ENCODE measurements at places on chromosomes 2 and 18.

- no peaks in the 10 kb centered on the region for H3K27me3 ChIP-seq
- no peak overlapping the region for H3K27ac ChIP-seq
- no peak overlapping the region for H3K4me3 ChIP-seq
- H3K4me1 ChIP-seq: no peaks in the 10 kb centered on the region
- no peak for DNase-seq
Measured at GRCh38 chr2:138030459-138030858, 66.2 kb downstream of the HNMT start.

DNA sequence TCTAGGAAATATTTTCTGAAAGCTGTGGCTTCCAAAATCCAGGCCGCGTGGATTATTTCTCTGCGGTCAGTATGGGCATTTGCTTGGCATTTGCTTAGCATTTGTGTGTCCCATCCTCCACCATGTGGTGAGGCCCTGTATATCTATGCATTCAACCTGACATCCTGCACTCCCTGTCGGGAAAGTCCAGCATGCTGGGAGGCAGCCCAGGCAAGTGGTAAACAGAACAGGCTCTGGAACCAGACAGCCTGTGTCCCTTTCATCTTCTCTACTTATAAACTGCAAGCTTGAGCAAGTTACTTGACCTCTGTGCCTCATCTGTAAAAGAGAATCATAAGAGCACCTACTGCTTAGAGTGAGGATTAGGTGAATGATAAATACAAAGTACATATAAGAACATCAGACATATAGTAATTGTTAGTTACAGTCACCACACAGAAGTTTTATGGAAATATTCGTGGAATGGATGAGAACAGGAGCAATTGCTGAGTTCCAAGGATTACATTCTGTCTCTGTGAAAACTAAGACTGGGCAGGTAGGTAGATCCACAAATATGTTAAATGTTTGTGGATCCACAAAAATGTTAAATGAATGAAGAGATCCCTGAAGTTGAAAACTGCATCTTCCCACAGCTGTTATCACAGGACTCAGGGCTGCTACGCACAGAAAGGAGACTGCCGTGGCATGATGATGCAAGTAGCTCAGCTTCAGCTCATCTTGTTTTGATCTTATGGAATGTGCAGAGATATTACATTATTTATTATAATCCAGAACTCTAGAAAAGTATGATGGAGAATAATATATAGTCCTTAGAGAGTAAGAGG, 317.0 kb upstream of the MMADHC start:
- no peaks in the 10 kb centered on the region for H3K4me1 ChIP-seq
- no peak for DNase-seq
- H3K4me3 ChIP-seq: no peak overlapping the region
- H3K36me3 ChIP-seq: no peaks in the 10 kb centered on the region
- no peaks in the 10 kb centered on the region for H3K27me3 ChIP-seq

- H3K27me3 ChIP-seq: no peaks in the 10 kb centered on the region
- no peak overlapping the region for H3K4me3 ChIP-seq
- H3K4me1 ChIP-seq: no peaks in the 10 kb centered on the region
- no peaks in the 10 kb centered on the region for H3K36me3 ChIP-seq
Measured at GRCh38 chr18:34592961-34593382, 117.1 kb upstream of the DTNA start.

- H3K27me3 ChIP-seq: no peaks in the 10 kb centered on the region
- peaks cover 61% of the 10 kb centered on the region for H3K4me1 ChIP-seq
- H3K27ac ChIP-seq: peak overlapping the region; percentile 85
- H3K36me3 ChIP-seq: peaks cover 10% of the 10 kb centered on the region
- no peak for DNase-seq
Measured at GRCh38 chr2:233247116-233247515, 4.4 kb upstream of the ATG16L1 start.

GRCh38 chr2:208010506-208010905, 14.8 kb downstream of the PLEKHM3 start:
- no peak overlapping the region for H3K4me3 ChIP-seq
- H3K27ac ChIP-seq: no peak overlapping the region
- DNase-seq: no peak
- H3K36me3 ChIP-seq: no peaks in the 10 kb centered on the region
- no peaks in the 10 kb centered on the region for H3K27me3 ChIP-seq
- peaks cover 8% of the 10 kb centered on the region for H3K4me1 ChIP-seq

Data from activated CD4-positive, alpha-beta T cell treated with anti-CD3 and anti-CD28 coated beads, Interleukin-2, amount 10 ng/mL, durations not matched to agents 7 days and 5 days (primary cell).